ENCODE measurements at places on chromosomes 3 and 15.

DNA sequence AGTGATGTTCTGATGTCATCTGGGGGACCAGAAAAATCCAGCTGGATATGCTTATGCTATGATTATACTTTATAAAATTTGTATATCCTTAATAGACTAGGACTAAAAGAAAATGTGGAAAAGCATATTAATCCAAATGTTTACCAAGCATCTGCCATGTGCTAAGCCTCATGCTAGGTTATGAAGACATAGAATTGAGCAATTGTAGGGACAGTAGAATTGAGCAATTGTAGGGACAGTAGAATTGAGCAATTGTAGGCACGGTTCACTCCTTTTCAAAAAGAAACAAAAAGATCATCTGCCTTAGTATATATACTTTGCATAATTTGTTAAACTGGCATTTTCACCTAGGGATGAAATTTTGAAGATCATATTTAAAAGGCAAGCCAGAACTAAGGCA, 18.3 kb downstream of the ABHD5 start:
- H3K36me3 ChIP-seq, result peaks cover 24% of the 10 kb centered on the region
- no peak for DNase-seq
- no peak overlapping the region for H3K4me3 ChIP-seq

DNA sequence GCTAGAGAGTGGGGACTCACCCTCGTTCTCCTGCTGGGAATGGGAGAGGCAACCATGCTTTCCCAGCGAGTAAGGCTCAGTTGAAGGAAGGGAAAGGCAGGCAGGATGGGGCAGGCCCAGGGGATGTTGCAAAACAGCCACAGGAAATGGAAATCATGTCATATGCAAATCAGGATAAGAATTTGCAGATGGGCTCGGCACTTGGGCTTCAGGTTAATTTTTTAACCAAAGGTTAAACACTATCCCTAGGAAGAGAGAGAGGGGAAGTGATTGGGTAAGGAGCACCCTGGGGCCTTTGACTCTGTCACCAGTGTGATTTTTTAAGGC, 14.6 kb upstream of the PLA2G4E start:
- no peaks in the 10 kb centered on the region for H3K27me3 ChIP-seq
- no peaks in the 10 kb centered on the region for H3K36me3 ChIP-seq
- H3K4me3 ChIP-seq, result no peak overlapping the region
- peaks cover 7% of the 10 kb centered on the region for H3K4me1 ChIP-seq
- H3K27ac ChIP-seq, result peak overlapping the region; percentile 81

GRCh38 chr3:132418916-132419315, 1.6 kb downstream of the DNAJC13 start:
- peaks cover 13% of the 10 kb centered on the region for H3K4me1 ChIP-seq
- no peak for DNase-seq
- no peak overlapping the region for H3K4me3 ChIP-seq
- peaks cover 15% of the 10 kb centered on the region for H3K36me3 ChIP-seq

DNA sequence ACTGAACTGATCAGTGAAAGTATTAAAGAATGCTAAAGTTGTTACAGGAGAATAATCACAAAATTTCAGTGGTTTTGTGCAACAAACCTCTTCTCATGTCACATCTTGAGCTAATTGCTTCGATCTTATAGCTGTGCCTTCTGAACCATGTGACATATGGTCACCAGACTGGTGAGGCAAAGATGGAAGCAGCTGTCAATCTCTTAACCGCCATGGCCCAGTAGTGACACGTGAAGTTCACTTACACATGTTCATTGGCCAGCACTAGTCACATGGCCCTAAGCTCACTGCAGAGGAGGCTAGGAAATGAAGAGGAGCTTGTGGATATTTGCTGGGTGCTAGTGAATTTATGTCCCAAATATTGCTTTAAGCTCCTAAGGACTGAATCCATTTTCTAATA, 32.5 kb downstream of the BOC start:
- H3K4me3 ChIP-seq, result no peak overlapping the region
- H3K27me3 ChIP-seq, result no peaks in the 10 kb centered on the region
- peak overlapping the region; percentile 71 for H3K27ac ChIP-seq
- DNase-seq, result no peak
- no peaks in the 10 kb centered on the region for H3K36me3 ChIP-seq

- DNase-seq, result no peak
- no peaks in the 10 kb centered on the region for H3K4me1 ChIP-seq
- no peak overlapping the region for H3K27ac ChIP-seq
- no peak overlapping the region for H3K4me3 ChIP-seq
Observed at GRCh38 chr3:2958551-2958950, 151.6 kb downstream of the IL5RA start.

- H3K27me3 ChIP-seq, result no peaks in the 10 kb centered on the region
- no peaks in the 10 kb centered on the region for H3K4me1 ChIP-seq
- H3K36me3 ChIP-seq, result no peaks in the 10 kb centered on the region
- no peak overlapping the region for H3K4me3 ChIP-seq
Observed at GRCh38 chr3:195708061-195708460, 12.7 kb upstream of the MUC20 start.

GRCh38 chr3:132669256-132669777, 9.2 kb downstream of the UBA5 start:
- H3K27me3 ChIP-seq, result no peaks in the 10 kb centered on the region
- H3K27ac ChIP-seq, result no peak overlapping the region
- peaks cover 14% of the 10 kb centered on the region for H3K4me1 ChIP-seq
- DNase-seq, result no peak
- no peaks in the 10 kb centered on the region for H3K36me3 ChIP-seq
- no peak overlapping the region for H3K4me3 ChIP-seq

GRCh38 chr3:58801541-58801940, 135.0 kb upstream of the FAM3D start:
- no peaks in the 10 kb centered on the region for H3K36me3 ChIP-seq
- H3K4me3 ChIP-seq, result no peak overlapping the region
- no peak for DNase-seq
- no peak overlapping the region for H3K27ac ChIP-seq

DNA sequence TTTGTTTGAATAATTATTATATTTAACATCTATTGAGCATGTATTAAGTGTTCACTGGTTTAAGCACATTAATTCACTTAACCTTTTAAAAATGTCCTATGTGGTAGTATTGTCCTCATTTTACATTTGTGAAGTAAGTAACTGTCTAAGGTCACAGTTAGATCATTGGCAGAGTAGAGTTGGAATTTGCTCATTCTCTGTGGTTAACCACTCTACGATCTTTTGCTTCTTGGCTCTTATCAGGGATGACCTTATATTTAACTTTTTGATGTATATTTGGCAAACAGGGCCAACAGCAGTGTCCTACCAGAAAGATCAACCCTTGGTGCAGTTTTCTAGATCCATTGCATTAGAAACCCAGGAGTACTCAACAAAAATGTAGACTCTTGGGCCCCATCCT, 34.0 kb downstream of the PXK start:
- no peaks in the 10 kb centered on the region for H3K4me1 ChIP-seq
- H3K27me3 ChIP-seq, result no peaks in the 10 kb centered on the region
- H3K4me3 ChIP-seq, result no peak overlapping the region
- H3K27ac ChIP-seq, result no peak overlapping the region

DNA sequence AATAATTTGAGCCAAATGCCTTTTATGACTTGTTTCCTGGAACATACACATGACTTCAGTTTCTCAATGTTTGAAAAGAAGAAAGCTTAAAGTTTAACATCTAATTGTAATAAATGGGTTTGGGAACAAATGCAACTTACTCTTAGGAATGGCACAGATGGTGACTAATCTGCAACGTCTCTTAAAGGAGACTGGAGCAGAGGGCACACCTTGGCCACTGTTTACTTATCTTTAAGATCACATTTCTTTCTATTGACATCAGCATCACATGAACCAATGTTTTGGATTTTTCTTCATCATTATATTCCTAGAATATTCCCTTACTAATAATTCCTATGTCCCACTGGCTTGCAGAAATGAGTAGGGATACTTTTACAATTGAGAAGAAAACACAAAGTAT, 229.5 kb downstream of the CHL1 start:
- no peak overlapping the region for H3K4me3 ChIP-seq
- no peak overlapping the region for H3K27ac ChIP-seq
- no peak for DNase-seq
- H3K4me1 ChIP-seq, result no peaks in the 10 kb centered on the region

- H3K27me3 ChIP-seq, result no peaks in the 10 kb centered on the region
- DNase-seq, result no peak
- H3K36me3 ChIP-seq, result no peaks in the 10 kb centered on the region
- H3K4me1 ChIP-seq, result no peaks in the 10 kb centered on the region
- no peak overlapping the region for H3K27ac ChIP-seq
Observed at GRCh38 chr3:55827786-55828185, 340.7 kb upstream of the WNT5A start.

GRCh38 chr3:133049491-133049890, 11.3 kb downstream of the TMEM108 start:
- DNase-seq, result no peak
- no peak overlapping the region for H3K4me3 ChIP-seq
- no peak overlapping the region for H3K27ac ChIP-seq
- no peaks in the 10 kb centered on the region for H3K4me1 ChIP-seq
- H3K36me3 ChIP-seq, result no peaks in the 10 kb centered on the region

DNA sequence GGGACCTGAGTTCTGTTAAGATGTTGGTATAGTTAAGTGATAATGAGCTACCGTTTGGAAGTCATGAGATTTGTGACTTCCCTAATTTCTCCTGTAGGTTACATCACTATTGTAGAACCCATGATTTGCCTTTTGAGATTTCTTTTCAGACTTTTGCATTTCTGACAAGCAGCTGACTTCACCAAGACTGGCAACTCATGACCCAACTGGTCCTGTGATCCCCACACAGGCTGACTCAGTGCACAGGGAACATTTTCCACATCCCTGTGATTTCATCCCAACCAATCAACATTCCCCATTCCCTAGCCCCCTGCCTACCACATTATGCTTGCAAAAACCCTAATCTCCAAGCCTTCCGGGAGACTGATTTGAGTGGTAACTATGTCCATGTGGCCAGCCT, 242.1 kb upstream of the PDZRN3 start:
- no peak overlapping the region for H3K4me3 ChIP-seq
- no peaks in the 10 kb centered on the region for H3K36me3 ChIP-seq
- no peak for DNase-seq
- no peak overlapping the region for H3K27ac ChIP-seq

DNA sequence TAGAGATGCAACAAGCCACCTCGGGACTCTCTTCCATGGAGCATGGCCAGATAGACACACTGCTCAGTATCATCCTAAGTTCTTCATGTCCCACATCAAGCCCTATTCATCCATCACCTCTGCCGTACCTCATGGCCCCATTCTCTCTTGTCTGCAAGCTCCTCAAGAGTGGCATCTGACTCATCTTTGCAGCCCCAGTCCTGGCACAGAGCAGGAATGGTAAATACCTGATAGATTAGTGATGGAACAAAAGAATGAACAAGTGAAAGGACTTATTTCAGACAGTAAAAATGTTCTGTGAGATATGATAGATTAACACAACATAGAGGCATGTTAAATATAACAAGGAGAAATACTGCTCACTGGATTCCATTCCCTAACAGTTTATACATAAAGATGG, 176.4 kb downstream of the ISL2 start:
- H3K36me3 ChIP-seq, result no peaks in the 10 kb centered on the region
- H3K27me3 ChIP-seq, result no peaks in the 10 kb centered on the region
- DNase-seq, result no peak

DNA sequence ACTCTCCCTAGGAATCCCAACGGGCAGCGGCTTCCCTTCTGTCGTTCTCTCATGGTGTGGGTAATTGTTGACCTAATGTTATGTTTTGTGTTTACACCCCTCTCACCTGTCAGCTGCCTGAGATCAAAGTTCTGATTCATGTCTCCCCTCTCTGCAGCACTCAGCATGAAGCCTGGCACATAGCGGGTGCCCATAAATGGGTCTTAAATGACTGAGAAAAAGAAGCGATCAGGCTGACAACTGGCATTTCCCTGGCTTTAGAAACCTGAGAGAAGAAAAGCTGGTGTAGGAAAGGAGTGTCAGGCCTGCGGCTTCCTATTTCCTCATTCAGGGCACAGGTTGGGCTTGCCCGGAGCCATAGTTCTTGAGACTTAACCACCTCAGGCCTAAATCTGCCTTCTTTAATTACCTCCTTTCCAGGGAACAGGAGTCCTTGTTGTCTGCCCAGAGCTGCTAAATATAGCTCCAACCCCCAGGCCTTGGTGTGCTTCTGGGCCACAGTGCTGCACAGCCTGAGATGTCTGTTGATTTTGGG, 31.8 kb downstream of the LPP start:
- no peak for DNase-seq
- H3K36me3 ChIP-seq, result peaks cover 17% of the 10 kb centered on the region
- H3K27me3 ChIP-seq, result no peaks in the 10 kb centered on the region
- no peaks in the 10 kb centered on the region for H3K4me1 ChIP-seq

DNA sequence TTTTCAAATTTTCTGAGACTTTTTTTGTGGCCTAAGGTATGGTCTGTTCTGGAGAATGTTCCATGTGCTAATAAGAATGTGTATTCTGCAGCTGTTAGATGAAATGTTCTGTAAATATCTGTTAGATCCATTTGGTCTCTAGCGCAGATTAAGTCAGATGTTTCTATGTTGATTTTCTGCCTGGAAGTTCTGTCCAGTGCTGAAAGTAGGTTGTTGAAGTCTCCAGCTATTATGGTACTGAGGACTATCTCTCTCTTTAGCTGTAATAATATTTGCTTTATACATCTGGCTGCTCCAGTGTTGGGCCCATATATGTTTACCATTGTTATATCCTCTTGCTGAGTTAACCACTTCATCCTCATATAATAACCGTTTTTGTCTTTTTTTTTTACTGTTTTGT, 13.2 kb upstream of the TUBGCP5 start:
- DNase-seq, result no peak
- no peaks in the 10 kb centered on the region for H3K36me3 ChIP-seq
- H3K27me3 ChIP-seq, result no peaks in the 10 kb centered on the region
- no peaks in the 10 kb centered on the region for H3K4me1 ChIP-seq
- H3K4me3 ChIP-seq, result no peak overlapping the region

DNA sequence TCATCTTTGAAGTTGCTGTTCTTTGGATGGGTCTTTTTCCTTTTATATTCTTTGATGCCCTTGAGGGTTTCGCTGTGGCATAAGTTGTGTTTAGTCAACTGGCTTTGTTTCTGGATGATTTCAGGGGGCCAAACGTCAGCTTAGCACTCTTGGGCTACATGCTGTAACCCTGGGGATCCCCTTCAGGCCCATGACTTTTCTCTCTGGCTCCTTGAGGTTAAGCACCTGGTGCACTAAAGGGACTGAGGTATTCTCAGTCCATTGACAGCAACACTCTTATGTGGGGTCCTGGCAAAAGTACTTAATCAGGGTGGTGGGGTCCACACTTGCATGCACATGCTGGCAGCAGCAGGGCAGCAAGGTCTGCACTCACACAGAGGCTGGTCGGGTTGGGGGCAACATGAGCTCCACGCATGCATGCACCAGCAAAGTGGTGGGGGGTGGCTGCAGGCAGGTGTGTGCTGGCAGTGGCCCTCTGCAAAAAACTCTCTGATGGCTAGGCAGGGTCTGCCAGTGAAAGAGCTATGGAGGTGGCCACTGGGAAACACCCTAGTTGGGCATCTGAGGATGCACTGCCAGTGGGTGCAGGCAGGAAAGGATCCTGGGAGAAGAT, 38.1 kb upstream of the CD200R1L start:
- no peaks in the 10 kb centered on the region for H3K27me3 ChIP-seq
- H3K36me3 ChIP-seq, result no peaks in the 10 kb centered on the region
- H3K4me3 ChIP-seq, result no peak overlapping the region
- no peaks in the 10 kb centered on the region for H3K4me1 ChIP-seq

All from esophagus squamous epithelium (tissue), 5 donors.